ENCODE measurements at places on chromosomes 3 and 15.

DNA sequence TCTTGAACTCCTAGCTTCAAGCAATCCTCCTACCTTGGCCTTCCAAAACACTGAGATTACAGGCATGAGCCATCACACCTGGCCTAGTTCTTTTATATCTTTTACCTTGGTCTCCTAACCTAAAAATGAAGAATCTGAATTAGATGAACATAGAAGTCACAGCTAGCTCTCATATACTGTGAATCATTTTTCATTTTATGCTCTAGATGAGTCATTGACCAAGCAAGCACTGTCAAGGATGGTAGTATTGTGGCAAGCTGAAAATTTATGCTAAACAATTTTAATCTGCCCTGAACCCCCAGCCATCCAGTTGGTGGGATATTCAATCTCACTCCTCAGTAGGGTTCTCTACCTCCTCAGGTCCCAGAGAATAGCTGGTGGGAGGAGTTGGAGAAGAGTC is 48.3 kb upstream of the DNAJC13 start:
- DNase-seq = no peak

DNA sequence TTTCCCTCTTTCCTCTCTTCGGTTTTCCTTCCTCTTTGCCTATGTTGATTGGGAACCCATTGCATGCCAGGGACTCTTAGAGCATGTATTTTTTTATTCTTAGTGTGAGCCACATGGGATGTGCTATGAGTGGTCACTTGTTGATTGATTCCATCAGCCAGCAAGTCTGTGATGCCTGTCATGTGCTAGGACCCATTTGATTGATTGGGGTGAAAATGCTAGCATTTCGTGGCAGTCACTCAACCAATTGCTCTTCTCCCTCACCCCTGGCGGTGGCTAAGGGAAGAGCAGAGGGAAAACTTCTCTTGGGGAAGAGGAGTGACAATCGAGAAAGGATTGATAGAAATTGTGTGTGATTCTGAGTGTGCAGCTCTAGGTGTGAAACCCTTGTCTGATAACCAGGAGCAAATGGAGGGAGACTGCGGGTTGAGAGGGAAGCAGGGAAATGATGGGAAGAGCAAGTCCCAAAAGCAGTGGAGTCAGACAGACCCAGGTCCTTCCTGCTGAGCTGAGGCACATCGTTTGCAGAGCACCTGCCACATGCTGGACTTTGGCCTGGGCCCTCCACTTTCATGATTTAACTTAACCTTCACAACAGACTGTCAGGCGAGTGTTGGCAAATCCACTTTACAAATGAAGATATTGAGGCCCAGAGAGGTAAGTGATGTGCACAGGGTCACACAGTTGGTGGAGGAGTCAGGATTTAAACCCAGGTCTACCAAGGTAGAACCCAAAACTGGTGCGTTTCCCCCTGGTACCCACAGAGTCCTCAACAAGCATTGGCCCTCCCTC is 40.0 kb downstream of the SLC6A11 start:
- no peak for DNase-seq

DNA sequence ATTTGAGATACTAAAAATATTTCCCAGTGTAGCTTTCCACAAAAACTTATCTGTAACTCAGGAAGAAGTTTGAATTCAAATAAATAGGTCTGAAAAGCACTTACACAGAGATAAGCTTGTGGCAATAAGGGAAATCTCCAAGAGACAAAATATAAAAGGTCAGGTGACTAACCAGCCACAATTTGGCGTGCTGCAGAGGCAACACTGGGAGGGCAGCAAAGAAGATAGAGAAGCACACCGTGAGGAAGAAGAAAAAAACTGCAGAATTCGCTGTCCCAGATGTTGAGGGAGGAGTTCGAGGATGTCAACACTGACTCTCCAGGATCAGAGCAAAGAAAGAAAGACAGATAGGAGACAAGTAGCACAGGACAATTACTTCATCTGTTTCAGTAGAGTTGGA is 204.4 kb downstream of the FMN1 start:
- DNase-seq = no peak

DNA sequence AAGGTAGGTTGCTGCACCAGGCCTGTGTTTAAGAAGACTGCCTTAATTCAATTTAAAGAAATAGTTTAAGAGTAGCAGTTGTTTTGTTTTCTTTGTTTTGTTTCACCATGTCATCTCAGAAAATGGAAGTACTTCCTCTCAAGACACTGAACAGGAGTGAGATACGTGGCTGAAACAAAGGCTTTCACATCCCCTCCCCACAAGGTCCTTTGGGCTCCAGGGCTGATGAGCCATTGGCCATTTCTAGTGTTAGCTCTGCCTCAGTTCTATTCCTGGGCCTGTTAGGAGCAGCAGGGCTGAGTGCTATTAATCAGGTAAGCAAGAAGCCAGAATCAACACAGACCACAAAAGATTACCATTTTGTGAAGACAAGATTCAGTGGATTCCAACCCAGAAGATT is 132.8 kb downstream of the KCNAB1 start:
- DNase-seq = no peak

DNA sequence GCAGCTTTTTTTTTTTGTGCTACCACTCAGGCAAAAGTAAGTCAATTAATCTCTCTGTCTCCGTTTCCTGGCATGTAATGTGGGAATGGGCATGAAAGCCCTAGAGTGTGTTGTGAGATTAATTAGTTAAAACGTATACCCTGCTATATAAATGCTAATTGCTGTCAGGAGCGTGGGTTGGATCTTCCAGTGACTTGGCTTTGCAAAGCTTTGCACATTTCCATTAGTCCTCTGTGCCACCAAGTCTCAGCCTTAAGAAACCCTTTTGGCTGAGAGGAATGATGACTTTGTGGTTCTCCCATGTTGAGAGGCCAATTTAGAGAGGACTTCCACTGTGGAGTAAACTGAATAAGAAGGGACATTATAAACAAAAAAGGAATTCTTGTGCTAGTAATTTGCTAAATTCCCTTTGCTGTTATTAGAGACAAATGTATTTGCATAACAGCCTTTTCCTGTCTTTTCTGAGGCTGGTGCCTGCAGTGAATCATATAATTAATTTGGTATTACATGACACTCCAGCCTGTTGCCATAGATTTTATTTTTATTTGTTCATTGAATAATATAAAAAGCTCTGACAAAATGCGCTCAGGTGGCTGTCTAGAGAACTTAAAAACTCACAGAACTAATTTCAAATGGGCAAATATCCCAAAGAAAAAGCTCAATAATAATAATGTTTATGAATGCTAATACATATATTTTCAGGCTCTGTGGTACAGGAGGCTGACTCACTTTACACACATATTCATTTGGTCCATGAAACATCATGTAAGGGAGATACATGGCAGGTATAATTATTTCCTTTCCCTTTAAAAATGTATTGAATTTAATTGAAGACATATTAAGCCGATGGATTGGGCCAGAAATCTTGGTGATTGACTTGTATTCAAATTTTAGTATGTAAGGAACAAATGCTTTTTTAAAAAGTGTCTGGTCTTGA is 82.7 kb downstream of the IL1RAP start:
- DNase-seq = no peak

GRCh38 chr15:65424683-65425082 is 1.9 kb upstream of the IGDCC4 start:
- DNase-seq = no peak

DNA sequence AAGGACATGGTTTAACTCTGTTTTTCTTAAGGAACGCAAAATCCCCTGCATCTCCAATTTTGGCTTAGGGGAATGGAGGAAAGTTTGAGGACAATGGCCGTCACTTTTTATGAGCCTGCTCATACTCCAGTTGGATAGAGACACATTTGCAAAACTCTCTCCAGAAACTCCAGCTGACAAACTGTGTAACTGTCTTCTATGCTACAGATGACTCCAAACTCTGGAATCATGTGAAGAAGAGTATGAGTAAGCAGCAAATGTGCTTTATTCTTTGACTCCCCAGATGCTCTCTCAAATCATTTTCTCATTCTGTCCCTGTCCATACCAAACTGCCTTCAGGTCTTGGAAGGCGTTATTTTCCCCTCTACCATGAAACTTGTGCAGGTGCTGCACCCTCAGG is 226.5 kb upstream of the GPR149 start:
- no peak for DNase-seq

- DNase-seq = peak; percentile 88
These were observed 327.0 kb upstream of the RORA start for GRCh38 chr15:61556037-61556648.

DNA sequence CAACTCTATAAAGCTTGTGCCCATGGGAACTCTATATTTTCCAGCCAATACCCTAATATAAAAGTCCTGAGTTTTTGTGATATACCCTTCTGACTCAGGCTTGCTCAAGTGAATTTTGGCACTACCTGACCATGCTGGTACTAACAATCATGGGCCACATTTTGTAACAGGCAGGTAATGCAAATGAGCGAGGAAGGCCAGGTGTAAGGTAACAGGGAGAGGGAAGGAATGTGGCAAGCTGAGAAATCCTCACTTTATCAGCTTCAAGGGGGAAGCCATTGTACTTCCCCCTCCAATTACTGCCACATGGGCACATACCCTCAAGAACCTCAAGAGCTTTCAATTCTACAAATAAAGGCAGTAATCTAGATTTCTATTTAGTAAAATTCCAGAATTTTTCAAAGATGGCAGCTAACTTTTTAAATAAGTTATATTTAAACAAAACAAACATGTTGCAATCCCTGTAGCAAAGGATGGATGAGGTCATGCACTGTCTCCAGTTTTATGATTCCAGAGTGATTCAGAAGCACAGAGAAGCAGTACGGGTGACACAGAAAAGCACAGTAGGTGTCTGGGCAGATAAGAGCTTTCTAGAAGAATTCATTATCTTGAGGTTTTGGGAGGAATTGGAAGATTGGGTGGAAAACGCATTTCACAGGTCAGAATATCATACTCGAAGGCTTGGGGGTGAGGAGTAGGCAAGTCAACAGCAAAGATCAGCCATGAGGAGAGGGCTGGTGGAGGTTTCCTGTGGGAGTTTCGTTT is 87.6 kb downstream of the FOXP1 start:
- DNase-seq = peak; percentile 79

DNA sequence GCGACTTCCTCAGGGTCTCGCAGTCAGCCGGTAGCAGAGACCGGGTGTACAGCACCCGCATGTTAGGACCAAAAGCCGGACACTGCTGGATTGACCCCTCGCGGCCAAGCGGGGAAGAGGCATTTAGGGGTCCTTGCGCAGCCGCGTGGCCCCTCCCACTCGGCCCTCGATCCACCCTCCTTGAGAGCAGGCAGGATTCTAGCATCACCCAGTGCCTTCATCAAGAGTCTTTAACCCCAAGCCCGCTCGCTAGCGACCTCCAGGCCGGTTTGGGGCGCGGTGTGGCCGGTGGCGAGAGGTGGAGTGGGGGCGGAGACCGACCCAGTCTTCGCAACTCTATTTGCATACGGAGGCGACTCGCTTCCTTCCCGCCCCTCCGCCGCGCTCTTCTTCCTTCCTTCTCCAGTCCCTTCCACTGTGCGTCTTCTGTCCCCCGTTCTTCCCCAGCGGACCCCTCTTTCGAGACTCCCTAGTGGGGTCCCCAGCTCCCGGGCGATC is at the start of gene ST6GAL1:
ST6GAL1 (plus strand) TSS at position 384 of the 498 bp plus-strand sequence. CDS start 112,178 bp downstream, outside the sequence.
- DNase-seq = peak; percentile 13

GRCh38 chr3:179147514-179147872 is 664 bp upstream of the PIK3CA start:
- no peak for DNase-seq

DNA sequence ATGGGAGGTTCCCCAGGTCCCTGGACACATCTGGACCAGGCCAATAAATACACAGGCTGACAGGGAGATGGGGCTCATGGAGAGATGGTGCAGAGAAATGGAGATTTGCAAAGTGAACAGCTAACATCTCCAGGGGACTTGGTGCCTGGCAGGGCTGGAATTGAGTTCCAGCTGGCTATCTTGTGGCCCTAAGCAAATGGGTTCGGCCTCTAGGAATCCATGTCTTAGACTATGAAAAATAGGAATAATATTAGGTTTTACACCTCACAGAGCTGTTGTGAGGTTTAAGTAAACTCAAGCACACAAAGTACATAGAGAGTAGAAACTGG is 82.9 kb upstream of the SPATA12 start:
- no peak for DNase-seq

DNA sequence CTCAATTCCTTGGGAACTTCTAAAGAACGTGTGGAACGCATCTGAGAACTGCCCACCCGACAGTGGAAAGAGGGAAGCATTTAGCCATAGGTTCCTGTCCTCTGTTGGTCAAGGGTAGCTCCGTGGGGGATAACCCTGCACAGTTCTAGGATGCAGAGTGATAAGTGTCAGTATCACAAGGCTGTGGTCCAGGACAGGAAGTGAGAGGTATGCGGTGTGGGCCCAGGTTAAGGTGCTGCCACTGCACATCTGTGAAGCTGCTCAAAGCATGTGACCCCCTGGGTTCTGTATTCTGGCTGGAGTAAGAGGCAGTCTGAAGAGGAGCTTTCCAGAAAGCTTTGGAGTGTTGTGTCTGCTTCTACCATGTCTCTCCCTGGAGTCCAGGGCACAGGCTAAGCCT is 51.7 kb upstream of the HES1 start:
- DNase-seq = no peak

GRCh38 chr3:51559961-51560360 is 21.4 kb downstream of the RAD54L2 start:
- no peak for DNase-seq

DNA sequence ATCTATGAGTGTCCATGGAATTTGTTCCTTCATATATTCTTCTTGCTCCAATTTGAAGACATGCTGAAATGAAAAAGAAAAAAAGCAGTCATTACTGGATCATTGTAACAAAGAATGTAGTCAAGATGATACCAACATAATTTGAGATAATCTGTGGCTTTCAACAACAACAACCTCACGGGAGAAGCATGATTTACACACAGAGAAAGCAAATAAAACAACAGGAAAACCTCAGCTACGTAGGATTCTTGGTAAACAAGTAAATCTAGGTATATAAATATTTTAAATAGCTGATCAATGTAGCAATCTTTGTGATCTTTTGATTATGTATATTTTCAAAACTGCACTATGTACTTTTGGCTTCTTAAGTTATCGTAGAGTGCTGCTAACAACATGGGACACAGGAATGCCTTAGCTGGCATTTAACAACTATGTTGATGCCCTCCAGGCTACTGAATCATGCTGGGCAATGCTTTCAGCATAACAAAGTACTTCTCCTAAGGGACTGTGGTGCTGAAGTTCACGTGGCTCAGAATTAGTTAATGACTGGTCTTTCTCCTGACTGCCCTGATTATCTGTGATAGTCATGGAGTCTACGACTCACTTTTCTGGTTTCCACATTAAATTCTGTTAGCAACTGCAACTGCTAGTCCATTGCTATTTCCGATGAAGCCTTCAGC is 96.5 kb upstream of the MYO5C start:
- peak; percentile 87 for DNase-seq

GRCh38 chr3:44890852-44891251 is 16.4 kb downstream of the TGM4 start:
- DNase-seq = no peak

GRCh38 chr3:32542807-32543206 is 27.9 kb downstream of the DYNC1LI1 start:
- DNase-seq = no peak

DNA sequence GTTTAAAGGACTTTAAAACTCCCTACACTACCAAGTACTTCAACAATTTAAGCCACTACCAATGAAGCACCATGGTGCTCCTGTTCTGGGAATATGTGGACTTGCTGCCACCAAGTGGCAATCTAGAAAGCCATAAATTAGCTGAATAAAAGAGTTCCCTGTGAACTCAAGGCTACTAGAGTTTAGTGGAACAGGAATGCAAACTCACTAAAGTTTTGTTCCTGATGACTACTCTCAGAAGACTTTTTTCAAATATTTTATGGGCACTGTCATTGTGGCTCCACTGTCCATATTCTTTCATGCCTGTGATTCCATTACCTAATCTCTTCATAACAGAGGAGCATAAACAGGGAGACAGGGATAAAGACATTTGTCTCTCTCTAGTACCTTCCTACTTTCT is 63.9 kb downstream of the TMCC1 start:
- DNase-seq = peak; percentile 80
